MV-4-11 (cell line): ENCODE measurements at places on chromosomes 5 and 9.
A peak's percentile ranks its signal among the peaks of the same experiment; 100 is the strongest.

DNA sequence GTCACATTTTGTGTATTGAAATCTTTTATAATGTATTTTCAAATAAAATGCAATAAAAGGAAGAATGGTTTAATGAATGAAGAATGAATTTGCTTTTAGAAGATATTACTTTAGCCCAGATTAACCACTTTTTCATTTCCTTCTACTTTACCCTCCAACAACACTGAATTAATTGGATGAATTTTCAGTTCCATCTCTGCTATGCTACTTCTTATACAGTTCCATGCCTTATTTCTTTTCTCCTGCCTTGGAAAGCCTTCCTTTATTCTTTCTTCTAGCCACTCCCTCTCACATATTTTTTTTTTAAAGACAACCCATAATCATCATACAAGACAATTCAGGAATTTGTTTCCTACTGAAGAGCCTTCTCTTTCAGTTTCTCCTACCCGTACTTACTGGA lies 296.6 kb upstream of the TNC start:
- no peak for DNase-seq

DNA sequence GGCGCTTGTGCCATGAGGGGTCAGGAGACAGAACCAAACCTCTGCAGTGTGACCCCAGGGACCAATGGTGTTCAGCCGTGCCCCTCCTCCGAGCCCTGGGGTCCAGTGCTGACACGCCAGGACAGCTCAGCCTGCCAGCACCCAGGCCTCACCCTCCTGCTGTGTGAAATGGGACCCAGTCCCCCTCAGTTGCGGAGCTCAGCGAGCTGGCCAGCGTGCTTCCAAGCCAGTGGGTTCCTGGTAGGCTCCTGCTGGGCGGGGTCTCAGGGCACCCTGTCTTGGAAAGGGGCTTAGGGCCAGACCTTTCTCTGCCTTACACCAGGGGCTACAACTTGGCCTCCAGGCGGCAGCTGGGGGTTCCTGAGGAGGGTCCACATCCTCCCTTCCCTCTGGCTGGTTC lies 4.4 kb downstream of the RNF44 start:
- no peak for DNase-seq

- no peak for DNase-seq
These were observed 22.7 kb downstream of the CFAP90 start for GRCh38 chr5:7828269-7828668.

- DNase-seq: no peak
These were observed 115.2 kb downstream of the TMC1 start for GRCh38 chr9:72636621-72637020.

- peak; percentile 15 for DNase-seq
These were observed 315.7 kb downstream of the MCTP1 start for GRCh38 chr5:94969174-94969573.

- no peak for DNase-seq
These were observed 31.1 kb downstream of the ANKS6 start for GRCh38 chr9:98765256-98765655.

DNA sequence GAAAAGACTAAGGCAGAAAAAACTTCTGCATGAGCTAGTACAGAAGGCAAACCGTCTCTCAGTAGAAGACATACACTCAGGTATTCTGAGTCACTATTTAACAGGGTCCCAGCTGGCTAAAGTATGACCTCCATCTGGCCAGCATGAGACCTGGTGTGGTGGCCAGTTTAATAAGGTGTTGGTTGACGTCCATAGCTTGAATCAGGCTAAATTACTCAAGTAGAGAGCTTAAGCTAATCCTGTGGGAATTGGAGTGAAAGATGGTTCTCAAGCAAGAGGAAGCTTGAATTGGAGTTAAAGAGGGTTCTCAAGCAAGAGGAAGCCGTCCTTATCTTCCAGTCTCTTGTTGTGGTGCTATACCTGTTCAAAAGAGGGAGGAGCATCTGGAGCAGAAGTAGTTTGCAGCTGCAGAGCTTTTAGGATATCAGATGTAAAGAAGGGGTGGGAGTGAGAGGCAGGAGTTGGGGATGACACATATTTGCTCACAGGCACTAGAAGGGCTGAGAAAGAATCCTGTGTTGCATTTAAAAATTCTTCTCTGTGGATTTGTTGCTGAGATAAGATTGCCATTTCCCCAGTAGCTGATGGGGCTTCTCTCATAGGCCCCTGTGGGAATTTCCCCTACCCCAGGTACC lies 136.1 kb upstream of the RUSC2 start:
- DNase-seq: no peak

DNA sequence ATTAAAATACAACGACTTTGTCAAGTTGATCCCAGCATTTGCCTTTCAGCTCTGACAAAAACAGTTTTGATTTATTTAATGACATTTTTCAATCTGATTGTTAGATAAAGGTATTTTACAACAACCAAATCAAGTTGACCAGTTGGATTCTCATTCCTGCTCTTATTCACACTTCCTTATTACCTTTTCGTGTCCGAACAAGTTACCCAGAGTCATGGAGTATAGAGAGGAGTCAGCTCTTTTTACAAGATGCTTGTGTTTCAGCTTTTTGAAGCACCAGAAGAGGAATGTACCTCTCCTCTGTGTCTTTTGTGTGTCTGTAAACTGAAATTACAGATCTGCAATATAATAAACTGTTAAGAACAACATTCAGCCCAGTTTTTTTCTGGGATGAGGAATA lies 151.3 kb upstream of the TMEM161B start:
- no peak for DNase-seq

- DNase-seq: no peak
These were observed 208.9 kb downstream of the PDE4D start for GRCh38 chr5:59684388-59685190.

DNA sequence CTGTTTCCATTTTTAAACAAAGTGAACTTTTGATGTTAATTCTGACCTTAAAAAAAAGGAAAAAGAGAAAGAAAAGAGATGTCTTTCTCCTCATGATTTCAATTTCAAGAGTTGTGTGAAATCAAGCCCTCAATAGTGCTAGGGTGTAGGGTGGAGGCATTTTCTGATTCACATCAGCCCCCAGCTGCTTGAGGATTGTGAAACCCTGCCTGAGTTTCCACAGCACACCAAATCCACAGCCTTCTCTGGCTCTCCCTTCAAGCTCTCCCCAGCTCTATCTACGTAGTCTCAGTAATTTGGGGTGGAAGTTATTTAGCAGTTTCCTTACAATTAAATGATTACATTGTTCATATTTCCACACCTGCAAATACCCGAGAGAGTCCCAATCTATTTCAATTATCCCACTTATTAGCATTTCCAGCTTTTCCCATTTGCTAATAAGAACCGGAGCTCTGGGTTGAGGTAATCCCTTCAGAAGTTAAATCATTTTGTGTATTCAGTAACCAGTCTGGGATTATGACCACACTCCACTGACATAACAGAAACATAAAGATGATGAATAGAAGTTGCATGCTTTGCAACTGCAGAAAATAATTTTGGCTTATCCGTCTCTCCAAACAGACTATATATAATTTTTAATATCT lies 54.9 kb downstream of the MTX3 start:
- peak; percentile 35 for DNase-seq

DNA sequence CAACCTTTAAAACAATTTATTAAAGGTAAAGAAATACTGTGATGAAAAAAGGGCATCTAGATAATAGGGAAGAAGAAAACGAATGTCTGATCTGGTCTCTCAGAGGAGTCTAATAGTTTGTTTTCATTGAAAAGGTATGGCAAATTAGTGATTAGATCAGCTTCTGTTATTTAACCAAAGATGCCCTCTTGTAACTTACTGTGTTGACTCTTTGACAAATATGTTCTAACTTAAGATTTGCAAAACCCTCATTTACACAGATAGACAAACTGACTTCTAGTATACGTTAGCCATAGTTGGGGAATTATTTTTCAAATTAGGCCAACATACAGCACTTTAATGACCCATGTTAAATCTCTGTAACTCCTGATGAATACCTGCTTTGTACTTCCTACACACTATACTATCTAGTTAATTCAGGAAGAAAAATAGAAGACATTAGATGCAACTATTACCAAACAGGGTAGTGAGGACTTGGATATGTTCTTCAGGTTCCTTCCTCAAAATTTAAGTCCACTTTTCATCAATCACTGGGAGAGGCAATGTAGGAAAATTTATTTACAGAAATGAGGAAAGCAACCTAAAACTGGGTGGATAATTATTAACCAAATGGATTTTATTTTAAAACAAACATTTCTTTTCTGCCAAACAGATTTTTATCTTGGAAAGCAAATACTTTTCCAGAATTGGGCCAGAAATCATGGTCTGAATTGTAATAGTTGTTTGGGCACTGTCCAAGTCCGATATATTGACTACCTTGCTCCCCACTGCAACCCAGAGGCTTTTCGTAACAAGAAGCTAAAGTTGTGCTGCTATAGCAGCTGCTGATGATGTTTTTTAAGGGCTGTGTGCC lies 66.4 kb upstream of the PPP2R2B start:
- no peak for DNase-seq

DNA sequence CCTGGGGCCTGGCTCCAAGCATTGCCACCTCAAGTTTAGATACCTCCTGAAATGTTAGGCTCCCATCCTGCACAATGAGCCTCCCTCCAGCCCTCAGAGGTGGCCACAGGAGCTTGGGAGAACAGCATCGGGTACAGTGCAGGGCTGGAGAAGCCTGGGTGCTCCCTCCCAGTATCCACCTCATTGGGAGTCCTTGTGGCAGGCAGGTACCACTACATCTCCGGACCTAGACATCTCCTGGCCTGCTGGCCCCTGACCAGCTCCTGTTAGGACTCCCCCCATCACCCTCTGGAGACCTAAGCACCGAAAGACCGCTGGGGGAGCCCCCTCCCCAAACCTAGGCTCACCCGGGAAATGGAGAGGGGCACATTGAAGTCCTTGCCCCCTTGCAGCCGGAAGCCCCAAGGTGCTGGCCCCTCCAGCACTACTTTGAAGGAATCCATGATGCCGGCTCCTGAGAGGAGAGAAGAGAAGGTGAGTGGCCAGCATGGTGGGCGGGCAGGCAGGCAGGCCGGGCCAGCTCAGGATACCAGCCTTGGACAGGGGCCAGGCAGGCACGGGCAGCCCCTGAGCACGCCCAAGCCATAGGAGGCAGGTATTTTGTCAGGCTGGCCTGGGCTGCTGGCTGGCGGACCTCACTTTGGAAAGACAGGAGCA lies 1.2 kb downstream of the PDLIM7 start:
- DNase-seq: no peak

GRCh38 chr5:74552101-74552500 lies 88.4 kb downstream of the ENC1 start:
- no peak for DNase-seq

GRCh38 chr5:136006164-136006563 lies 22.6 kb upstream of the TGFBI start:
- no peak for DNase-seq

DNA sequence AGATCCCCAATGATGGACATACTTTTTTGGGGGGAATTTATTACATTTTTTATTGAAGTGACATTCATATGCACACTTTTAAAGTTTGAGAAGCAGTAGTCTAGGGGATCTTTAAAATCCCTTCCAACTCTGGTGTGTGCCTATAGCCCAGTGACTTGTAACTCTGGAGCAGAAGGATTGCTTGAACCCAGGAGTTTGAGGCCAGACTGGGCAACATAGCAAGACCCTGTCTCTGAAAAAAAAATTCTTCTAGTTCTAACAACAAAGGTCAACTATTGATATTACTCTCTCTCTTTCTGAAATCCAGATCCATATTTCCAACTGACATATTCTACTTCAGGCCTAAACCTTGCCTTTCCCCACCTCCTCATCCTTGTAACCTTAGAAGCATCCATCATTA lies 148.2 kb upstream of the SPRY4 start:
- DNase-seq: no peak

GRCh38 chr9:14189578-14189977 lies 124.4 kb downstream of the NFIB start:
- no peak for DNase-seq

DNA sequence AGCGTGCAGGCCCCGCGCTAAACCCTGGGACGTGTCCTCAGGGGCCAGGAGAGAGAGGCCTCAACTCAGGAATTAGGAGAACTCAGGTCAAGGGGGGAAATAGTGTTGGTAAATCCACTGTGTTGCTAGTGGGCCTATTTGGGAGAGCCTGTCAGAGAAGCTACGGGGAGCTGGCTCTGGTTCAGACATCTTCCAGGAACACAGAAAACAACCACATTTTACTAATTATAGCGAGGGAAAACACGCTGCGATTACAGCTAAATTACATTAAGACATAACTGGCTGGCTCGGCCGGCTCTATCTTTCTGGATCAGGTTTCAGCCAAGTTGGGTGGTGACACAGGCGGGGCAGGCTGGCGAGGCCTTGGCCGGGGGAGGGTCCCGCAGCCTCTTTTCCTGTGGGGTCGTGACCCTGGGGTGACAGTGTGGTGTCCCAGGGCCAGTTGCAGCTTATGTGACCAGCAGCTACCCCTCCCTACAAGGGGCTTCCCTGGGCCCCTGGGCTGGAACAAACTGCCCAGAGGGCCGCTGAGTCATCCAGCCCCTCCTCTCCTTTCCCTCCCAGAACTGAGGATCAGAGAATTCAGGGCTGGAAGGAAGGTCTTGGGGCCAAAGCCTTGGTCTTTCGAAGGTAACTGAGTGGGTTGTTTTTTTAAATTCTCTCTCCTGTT lies 75.1 kb downstream of the FGF18 start:
- peak; percentile 12 for DNase-seq
